ENCODE measurements at places on chromosomes 3 and 15.

- DNase-seq = no peak
Observed at GRCh38 chr15:99943466-99943865, 210.2 kb upstream of the LYSMD4 start.

- DNase-seq = no peak
Observed at GRCh38 chr3:67744699-67745098, 90.3 kb upstream of the SUCLG2 start.

DNA sequence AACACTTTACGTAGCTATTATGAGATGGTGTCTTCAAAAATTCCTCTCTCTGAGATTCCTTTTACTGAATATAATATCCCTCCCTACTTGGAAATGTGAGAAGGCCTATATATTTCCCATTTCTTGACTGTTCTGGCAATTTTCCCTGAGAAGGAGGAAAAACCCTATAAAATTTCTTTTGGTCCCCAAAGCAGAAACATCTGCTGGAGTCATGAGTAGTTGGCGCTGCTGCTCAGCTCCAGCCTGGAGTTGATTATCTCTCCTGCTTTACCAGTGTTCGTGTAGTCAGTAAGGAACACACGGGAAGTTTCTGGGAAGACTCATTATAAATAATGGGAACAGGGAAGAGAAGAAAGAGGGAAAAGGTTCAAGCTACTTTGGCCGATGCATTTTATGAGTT is 680.1 kb downstream of the EPHA3 start:
- DNase-seq = no peak

DNA sequence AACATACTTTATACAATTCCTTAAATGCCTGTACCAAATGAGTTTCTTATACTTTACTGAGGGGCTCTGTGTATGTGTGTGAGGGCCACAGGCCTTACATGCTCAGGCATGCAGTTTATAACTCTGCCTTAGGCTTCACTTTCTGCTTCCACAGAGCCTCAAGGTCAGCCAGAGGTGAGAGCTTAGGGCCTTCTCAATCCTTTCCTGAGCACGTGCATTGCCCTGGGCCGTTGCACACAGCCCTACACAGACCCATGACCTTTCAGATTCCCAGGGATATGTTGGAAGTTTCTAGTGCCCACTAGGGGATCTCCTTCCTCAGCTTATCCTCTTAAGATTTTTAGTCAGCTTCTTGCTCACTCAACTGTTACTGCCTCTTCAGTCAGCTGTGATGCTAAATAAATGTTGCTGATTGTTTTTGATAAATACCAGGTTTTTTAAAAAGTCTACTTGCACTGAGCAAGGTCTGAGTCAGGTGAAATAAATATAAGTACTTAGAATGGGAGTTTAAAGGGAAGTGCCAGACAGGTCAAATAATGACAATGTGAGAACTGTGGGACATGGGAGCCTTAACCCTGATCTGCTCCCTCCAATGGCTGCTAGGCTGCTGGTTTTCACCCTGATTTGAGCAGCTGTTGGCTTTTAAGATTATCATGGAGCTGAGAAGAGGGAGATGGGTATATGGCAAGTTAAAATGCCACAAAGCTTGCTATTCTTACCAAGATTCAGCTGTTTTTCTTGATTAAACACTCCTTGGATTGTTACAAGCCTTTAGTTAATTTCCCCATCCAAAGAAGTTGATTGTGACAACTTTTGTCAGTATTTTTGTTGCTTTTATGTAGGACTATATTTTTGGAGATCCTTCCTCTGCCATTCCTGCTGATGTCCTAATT is 169.5 kb downstream of the PLD1 start:
- no peak for DNase-seq

GRCh38 chr15:89172921-89173320 is 48.5 kb downstream of the RLBP1 start:
- no peak for DNase-seq

DNA sequence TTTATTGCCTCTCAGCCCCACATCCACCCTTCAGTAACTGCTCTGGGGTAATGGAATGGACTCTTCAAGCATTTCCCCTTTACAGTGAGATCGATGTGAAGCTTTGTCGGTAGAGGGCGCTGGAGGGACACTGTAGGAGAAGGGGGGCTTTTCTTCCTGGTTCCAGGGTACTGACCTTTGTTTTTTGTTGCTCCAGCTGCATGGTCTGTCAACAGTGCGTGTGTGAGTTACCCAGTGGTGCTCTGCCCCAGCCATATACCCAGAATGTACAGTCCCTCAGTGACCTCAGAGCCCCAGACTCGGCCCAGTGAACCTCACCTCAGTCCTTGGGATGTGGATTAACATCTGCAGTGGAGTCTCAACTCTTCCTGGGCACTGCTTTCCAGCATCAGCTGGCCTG is 180.3 kb upstream of the TSC22D2 start:
- DNase-seq = no peak

- DNase-seq = no peak
Observed at GRCh38 chr15:69074843-69075224, 60.3 kb downstream of the NOX5 start.

Measured in CD4-positive, alpha-beta T cell treated with Interferon alpha-2 for 1 hour (primary cell).